ENCODE measurements at places on chromosomes 4 and X.
A peak's percentile ranks its signal among the peaks of the same experiment; 100 is the strongest.

DNA sequence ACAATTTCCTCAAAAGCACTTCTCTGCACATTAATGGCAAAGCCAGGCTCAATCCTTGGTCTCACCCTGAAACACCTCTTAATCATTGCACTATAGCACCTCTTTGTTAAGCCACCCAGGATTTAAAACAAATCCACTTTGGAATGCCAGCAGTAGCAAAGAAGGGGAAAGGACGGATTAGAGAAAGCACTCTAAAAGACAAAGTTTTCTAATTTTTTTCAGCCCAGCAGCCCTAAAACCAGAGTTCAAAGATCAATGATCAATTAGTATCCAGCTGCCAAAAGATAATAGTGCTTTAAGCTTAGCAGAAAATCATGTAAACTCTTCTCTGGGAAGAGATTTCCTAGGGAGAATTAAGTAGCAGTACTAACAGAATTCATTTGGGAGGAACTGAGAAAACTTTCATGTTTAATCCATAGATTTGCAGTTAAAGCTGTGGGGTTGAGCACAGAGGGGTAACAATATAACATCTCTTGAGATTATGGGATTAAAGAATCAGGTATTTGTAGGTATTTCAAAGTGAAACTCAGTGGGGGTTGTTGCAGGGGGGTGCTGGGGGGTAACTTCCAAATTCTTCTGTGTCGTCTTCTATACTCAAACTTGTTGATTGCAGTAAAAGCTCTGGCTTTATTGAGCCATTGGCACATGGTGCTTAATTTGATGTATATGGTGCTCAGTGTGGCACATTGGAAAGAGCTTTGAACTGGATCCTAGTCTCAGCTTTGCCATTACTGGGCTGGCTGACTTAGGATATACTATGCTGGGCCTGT lies 61.8 kb downstream of the LRRC66 start:
- DNase-seq: no peak

DNA sequence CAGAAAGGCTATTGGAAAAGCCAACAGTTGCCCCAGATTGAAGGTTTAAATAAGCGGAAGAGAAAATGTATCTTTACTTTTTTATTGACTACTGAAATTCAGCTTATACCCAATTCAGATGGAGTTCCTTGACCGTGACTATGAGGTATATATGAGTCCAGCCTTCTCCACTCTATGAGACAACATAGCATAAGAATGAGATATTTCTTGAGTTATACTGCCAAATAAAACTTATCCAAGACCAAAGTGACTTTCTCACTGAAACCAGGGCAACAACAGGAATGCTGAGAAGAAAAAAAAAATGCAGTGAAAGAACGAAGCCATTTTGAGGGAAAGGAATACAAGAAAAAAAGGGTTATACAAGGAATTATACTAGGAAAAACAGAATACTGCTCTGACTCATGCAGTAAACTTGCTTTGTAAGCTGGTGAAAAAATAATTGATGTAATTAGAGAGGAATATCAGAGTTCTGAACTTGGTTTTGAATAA lies 16.3 kb upstream of the PDK3 start:
- DNase-seq: no peak

GRCh38 chr4:70838204-70838603 lies 1.5 kb downstream of the GRSF1 start:
- no peak for DNase-seq

GRCh38 chrX:119693040-119693995 lies at the start of gene SEPTIN6:
TSS of gene SEPTIN6 (minus strand) at chrX:119693168. CDS start at chrX:119693105, 63 bp downstream.
- peak; percentile 35 for DNase-seq

DNA sequence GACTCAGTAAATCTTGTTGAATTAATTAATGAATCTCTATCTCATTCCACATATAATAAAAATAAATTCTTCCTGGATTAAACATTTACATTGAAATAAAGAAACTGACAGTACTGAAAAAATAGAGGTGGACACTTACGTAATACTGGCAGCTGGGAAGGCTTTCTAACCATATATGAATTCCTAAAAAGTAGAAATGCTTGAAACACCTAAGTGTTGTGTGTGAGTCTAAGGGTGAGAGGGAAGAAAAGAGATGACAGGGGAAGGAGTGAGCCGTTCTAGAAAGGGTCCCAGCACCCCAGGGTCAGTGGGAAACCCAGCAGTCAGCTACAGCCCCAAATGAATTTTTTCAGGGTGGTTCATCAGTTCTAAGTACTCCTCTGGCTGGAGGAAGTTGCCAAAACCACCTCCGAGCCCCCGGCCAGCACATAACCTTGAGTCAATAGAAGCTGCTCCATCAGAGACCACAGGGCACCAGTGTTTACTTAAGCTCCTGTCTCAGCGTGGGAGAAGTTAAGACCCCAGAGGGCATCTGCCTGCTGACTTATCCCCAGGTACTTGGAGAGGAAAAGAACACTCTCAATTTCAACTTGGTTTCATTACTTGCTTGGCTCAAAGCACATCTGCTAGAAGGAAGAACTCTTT lies 18.3 kb downstream of the GAB3 start:
- DNase-seq: no peak

DNA sequence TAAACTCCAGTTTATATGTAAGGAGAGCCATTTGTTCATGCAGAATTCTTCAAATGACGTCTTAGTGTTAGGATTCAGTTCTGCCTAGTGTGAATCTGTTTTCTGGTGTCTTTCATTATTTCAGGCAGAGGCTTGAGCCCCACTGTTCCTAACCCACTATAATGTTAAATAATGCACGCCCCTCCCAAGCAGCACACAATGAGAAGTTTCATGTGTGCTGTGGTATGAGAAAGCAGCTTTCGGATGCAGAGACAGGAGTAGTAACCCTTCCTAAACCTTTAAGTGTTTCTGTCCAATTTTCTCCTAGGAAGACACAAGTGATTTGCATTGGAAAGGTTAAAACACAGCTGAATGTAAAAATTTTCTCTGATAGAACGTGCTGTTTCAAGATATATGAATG lies 54.5 kb downstream of the TRIM2 start:
- DNase-seq: no peak

DNA sequence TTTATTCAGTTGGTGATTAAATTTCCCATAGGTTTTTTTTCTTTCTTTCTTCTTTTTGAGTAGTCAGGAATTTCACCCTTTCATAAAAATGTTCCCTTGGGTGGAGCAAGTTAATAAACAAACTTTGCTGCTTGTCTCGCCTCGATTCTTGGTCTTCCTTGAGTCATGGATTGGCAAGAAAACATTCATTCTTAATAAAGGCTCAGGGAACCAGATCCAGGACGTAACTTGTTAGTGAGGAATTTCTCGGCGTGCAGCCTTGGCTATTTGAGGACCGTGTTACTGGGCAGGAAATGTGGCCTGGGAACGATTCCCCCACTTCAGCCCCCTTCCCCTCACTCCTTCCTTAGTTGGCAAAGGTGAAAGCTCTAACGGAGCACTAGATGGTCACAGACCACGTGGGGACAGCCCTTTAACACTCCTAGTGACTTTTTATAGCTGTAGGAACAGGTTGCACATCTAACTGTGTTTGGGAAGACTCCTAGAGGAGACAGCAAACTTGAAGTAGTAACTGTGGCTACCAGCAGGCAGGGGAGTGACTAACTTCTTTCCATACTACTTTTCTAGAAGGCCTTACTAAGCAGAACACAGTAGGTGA lies 106.8 kb downstream of the UCHL1 start:
- DNase-seq: no peak

- no peak for DNase-seq
These were observed 66.1 kb upstream of the HGFAC start for GRCh38 chr4:3375688-3376087.

Data from stimulated activated CD8-positive, alpha-beta memory T cell treated with anti-CD3 and anti-CD28 coated beads, Interleukin-4, amount 100 ng/mL, for 4 hours (primary cell).